ENCODE measurements at places on chromosomes 4 and X.

DNA sequence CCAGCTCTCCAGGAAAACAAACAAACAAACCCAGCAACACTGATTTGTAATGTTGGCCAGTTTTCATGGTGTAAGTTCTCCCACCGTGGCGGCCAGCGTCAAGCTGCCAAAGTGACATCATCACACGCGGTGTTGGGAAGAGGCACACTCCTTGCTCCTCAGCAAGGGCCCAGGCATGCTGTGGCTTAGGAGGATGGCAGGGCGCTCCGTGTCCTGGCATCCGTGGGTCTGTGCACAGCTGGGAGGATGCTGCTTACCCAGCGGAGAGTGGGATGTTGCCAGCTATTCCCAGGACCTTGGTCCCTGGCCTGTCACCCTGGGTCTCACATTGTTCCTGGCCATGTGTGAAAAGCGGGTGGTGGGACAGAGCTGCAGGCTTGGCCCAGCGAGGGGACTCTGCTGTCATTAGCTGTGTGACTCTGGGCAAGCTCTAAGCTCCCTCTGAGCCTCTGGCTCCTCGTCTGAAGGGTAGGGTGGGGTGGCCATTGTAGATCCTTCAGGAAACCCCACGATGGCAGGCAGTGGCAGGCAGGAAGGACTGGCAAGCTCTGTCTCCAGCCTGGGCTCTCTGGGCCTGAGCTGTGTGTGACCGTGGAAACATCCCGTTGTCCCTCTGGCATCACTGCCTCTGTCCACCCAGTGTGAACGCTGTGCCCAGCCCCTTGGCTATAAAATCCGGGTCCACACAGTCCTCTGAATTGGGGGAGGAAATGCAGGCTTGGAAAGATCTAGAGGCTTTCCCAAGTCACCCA is 10.8 kb downstream of the PSAPL1 start:
- DNase-seq = no peak

DNA sequence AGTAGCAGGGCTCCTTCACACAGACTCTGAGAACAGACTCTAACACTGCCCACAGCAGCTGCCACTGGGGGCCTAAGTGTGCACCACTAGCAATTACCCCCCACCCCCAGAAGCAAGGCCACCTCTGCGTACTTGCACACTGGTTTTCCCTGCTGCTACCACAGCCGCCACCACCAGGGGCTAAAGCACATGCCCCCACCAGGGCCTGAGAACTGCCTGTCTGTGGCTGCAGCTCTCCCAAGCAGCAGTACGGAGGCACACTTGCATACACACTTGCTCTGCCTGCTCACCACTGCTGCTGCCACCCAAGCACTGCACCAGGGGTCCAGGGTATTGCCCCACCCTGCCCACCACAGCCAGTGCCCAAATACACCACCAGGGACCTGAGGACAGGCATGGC is 59.6 kb downstream of the SCML2 start:
- no peak for DNase-seq

DNA sequence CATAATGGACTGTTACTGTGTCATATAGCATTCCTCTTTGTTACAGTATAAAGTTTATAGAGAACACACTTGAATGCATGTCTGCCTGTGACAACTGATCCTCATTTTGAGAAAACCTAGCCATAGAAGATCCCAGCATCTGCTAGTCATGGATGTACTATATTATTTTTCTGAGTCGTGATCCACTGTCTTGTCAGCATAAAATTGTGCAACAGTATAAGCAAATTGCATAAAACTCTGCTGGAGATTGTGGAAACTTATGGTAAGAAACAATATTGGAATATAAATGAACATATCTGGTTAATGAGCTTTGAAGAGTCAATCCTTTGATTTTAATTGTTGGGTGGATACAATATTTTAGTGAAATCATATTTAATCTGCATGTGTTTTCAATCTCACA is 3.6 kb downstream of the NEIL3 start:
- no peak for DNase-seq

GRCh38 chr4:36316607-36317006 is 35.2 kb downstream of the DTHD1 start:
- DNase-seq = no peak

GRCh38 chrX:2401201-2401589 is 99.6 kb downstream of the DHRSX start:
- no peak for DNase-seq

DNA sequence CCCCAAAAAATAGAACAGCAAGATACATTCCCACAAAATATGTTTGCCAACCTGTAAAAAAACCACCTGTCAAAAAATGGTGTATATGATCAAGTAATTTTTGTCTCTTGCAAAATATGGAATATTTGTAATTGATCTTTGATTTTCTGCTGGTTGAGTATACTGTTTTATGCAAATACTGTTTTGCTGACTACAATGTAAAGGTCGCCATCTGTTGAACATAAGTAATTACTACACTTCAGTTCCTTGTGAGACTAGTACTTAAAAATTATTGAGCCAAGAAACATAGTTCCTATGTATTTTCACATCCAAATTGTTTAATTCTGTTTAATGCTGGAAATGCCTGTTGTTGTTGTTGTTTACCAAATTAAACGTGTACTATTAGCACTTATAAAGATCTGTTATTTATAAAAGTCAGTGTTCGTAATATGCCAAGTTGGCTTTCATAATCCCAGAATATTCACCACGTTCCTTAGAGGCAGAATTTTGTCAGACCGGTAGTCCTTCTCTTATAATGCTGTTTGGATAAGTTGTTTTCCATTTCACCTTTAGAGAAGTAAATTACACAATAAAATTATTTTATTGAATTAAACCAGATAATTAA is 144.2 kb downstream of the PDLIM5 start:
- DNase-seq = no peak

GRCh38 chrX:109841869-109842579 is 109.0 kb upstream of the ACSL4 start:
- no peak for DNase-seq

GRCh38 chr4:145507636-145508035 is 26.0 kb downstream of the SMAD1 start:
- DNase-seq = no peak

GRCh38 chrX:111759686-111760085 is 78.7 kb downstream of the ALG13 start:
- no peak for DNase-seq

- DNase-seq = no peak
These were observed 53.3 kb downstream of the CAMK2D start for GRCh38 chr4:113708250-113708649.

- DNase-seq = no peak
These were observed 155.7 kb downstream of the RAP1GDS1 start for GRCh38 chr4:98416844-98417243.

- no peak for DNase-seq
These were observed 6.5 kb upstream of the GLRA3 start for GRCh38 chr4:174835536-174835935.

GRCh38 chr4:100935090-100935489 is 412.2 kb downstream of the PPP3CA start:
- no peak for DNase-seq

DNA sequence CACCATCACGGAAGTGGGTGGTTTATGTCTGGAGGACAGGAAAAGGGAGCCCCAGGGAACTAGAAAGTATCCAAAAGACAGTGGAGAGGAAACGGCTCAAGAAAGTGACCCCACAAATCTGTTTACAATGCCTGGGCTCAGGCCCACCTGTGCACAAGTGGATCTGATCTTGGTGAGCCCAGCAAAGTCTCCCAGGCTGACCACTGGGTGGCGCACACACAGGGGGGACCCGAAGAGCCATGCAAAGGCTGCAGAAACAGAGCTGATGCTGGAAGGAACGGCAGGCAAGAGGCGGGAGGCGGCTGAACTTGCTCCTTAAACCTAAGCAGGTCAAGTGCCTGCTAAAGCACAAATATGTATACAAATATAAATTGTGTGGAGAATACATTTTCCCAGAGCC is 9.6 kb downstream of the HAUS7 start:
- peak; percentile 32 for DNase-seq

GRCh38 chr4:112288455-112288854 is 2.8 kb upstream of the TIFA start:
- peak; percentile 58 for DNase-seq

- no peak for DNase-seq
These were observed 28.3 kb upstream of the YTHDC1 start for GRCh38 chr4:68378226-68378625.

GRCh38 chr4:180394730-180395129 is 1848.5 kb upstream of the TENM3 start:
- DNase-seq = no peak

- no peak for DNase-seq
These were observed 30.6 kb downstream of the DYNLT3 start for GRCh38 chrX:37816766-37817165.

DNA sequence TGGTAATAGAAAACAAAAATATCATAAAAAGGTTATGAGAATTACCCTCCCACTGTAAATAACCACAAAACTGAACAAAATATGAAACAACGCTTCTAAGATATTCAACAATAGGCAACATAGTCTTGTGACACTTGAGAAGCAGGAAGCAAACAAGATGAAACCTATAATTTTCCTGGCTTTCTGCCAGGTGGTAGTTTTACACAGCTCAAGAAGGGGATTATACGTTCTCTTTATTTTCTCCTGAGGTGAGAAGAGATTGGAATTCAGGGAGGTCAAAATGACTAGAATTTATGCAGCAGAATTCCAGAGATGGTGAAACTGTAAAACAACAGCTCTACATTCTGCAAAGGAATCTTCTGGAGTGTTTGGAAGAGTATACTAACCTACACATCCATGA is 186.0 kb downstream of the HHIP start:
- DNase-seq = no peak

DNA sequence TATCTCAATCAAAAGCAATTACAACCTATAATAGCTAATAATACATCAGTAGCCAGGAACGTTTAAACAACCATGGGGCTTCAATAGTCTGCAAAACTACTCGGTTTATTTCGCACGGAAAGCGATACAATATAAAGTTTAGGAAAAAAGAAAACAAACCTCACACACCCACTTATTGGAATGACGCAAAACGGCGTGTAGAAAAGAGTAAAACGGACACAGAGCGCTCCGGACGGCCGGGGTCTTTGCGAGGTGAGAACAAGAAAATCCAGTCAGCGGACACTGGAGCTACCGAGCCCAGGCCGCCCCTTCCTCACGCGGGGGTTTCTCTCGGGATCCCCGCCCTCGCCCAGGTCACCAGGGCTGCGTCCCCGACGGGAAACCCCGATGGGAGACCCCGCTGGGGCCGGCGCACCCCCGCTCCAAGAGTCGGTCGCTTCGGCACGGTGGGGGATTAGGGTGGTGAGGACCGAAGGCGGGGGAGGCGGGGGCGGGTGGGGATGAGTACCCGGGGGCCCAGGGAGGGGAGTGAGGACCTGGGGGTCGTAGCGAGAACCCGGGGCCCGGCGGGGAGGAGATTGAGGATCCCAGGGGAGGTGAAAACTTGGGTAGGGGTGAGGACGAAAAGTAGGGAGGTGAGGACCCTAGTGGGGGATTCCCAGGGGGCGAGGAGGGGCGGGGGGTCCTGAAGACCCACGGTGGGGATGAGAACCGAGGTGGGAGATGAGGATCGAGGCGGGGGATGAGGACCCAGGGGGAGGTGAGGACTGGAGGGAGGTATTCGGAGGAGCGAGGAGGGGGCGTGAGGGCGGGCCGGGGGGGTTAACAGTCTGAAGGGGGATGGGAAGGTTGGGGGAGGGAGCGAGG is 737 bp downstream of the NELFA start:
- peak; percentile 18 for DNase-seq

DNA sequence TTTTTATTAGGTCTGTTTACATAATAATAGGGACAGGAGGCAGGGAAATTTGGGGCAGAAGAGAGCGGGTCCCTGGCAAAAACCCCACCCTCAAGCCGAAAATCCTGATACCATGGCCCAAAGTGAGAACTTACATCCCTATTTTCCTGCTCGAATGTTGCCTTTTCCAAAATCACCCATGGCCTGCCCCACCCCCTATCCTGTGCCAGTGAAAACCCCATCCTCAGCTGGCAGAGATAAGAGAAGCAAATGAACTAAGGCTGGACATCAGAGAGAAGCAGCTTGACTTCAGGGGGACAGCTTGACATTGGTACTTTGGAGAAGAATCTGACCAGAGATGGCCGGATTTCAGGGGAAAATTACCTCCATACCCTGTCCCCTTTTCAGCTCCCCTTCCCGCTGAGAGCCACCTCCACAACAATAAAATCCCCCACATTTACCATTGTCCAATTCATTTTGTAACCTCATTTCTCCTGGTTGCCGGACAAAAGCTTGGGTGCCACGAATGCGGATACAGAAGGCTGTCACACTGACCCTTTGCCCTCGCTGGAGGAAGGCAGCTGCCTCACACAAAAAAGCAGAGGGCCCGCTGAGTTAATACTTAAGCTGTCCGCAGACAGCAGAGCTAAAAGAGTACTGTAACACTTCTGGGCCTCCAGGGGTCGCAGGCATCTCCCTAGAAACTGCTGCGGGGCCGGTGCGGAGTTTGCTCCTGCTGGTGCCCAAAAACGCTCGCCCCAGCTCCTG is 196.2 kb downstream of the SNCA start:
- no peak for DNase-seq

DNA sequence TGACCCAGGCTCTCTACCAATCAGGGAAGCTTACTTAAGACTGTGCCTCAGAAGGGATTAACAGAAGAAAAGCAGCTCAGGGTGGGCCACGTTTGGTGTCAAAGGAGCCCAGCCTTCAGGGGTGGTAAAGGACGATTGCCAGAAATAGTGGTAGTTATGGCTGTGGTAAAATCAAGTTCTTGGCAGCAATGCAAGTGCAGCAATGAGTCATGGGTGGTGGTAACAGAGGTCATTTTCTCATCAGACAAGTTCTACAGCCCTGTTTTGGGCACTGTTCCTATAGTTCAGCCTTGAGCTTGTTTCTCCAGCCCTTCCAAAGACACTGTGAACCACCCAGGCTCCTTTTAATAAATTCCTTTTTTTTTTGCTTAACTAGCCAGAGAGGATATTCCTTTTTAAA is 120.3 kb downstream of the EFHC2 start:
- no peak for DNase-seq

DNA sequence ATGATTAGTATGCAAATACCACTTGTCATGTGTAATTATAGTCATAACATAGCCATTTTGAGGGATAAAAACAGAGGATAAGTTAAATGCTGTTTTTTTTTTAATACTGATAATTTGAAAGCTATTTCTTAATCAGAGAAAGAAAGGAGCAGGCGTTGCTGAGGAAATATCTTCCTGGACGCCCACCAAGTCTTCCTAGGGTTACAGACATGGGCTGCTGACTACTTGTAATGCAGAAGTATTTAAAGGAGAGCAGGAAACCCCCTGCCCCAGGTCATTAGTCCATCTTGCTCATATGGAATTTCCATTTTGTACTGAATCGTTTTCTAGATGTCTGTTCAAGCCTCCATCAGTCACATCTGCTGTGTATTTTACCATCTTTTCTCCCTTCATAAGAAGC is 176.2 kb downstream of the ADGRL3 start:
- no peak for DNase-seq

- DNase-seq = no peak
These were observed 179.6 kb upstream of the MXRA5 start for GRCh38 chrX:3526071-3526470.

- DNase-seq = no peak
These were observed 40.9 kb downstream of the JADE3 start for GRCh38 chrX:46953137-46953527.

GRCh38 chrX:106955004-106955772 is 35.0 kb downstream of the CLDN2 start:
- DNase-seq = no peak

Measured in stimulated activated naive CD8-positive, alpha-beta T cell treated with anti-CD3 and anti-CD28 coated beads, Interleukin-15, amount 100 ng/mL, for 72 hours (primary cell).